ENCODE measurements at places on chromosomes 12 and 14. TPM values are rescaled to one million over a fixed set of nuclear protein-coding genes. Genes with fewer than 3 reads are reported as not detected.

- H3K27ac ChIP-seq = no peak overlapping the region
- H3K27me3 ChIP-seq = no peaks in the 10 kb centered on the region
- H3K4me3 ChIP-seq = no peak overlapping the region
- H3K36me3 ChIP-seq = no peaks in the 10 kb centered on the region
- DNase-seq = no peak
- no peaks in the 10 kb centered on the region for H3K4me1 ChIP-seq
These were observed 232.4 kb downstream of the AKAP6 start for GRCh38 chr14:32561520-32561919.

DNA sequence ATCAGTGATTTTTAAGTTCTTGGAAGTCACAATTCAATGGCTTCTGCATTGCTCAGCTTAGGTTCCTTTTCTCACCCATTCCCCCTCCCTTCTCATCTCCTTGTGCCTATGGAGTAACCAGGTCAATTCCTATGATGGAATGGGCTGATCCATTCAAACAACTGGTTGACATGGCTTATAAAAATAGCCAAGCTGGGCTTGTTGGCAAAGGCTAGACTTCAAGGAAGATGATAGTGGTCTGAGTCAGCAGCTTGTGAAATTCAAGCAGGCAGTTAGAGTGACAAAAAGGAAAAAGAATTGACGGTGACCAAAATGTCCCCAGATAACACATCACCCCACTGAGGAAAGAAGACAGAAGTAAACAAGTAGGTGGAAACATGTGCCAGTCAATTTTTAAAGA lies 119.9 kb upstream of the PCED1B start:
- no peak overlapping the region for H3K27ac ChIP-seq
- H3K4me3 ChIP-seq = no peak overlapping the region
- no peaks in the 10 kb centered on the region for H3K36me3 ChIP-seq
- no peaks in the 10 kb centered on the region for H3K27me3 ChIP-seq

DNA sequence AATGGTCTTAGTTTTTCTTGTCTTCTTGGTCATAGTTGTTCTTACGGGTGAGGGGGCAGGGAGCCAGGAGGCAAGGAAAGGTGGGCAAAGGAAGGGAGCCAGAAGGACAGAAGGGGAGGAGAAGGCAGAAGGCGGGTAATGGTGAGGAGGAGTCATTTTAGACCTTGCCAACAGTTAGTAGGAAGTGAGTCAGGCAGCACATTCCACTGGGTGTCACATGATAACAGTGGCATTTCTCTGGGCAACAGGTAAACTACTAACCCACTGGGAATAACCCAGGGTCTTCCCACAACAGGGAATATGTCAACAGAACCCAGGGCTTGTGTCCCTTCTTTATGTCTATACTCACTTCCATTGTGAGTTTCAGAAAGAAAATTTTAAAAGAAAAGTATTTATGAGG lies 127.6 kb downstream of the SLC8A3 start:
- peaks cover 2% of the 10 kb centered on the region for H3K27me3 ChIP-seq
- H3K4me1 ChIP-seq = no peaks in the 10 kb centered on the region
- DNase-seq = no peak
- H3K36me3 ChIP-seq = no peaks in the 10 kb centered on the region
- H3K4me3 ChIP-seq = no peak overlapping the region

- H3K36me3 ChIP-seq = peaks cover 12% of the 10 kb centered on the region
- no peaks in the 10 kb centered on the region for H3K4me1 ChIP-seq
- no peak overlapping the region for H3K27ac ChIP-seq
- no peak for DNase-seq
- no peaks in the 10 kb centered on the region for H3K27me3 ChIP-seq
These were observed 55.4 kb downstream of the UBR7 start for GRCh38 chr14:93262446-93262845.

DNA sequence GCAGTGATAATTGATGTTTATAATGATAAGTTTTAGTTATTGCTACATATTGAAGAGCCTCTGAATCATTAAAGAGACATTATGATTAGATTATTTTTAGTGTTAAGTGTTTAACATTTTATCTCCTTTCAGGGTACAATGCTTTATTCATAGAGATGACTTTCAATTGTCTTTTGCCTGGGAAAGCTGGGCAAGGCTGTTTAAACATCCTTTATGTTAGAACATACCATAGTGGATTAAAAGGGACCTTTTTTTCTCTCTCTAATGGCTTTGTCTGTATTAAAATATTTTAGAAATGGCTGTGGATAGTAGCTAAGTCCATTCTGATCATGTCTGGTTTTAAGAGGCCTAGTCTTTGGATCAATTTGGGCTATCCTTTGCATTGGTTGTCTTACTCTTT lies 427.5 kb upstream of the MIS18BP1 start:
- no peak for DNase-seq
- no peaks in the 10 kb centered on the region for H3K4me1 ChIP-seq
- H3K27me3 ChIP-seq = no peaks in the 10 kb centered on the region
- no peaks in the 10 kb centered on the region for H3K36me3 ChIP-seq
- H3K27ac ChIP-seq = no peak overlapping the region

DNA sequence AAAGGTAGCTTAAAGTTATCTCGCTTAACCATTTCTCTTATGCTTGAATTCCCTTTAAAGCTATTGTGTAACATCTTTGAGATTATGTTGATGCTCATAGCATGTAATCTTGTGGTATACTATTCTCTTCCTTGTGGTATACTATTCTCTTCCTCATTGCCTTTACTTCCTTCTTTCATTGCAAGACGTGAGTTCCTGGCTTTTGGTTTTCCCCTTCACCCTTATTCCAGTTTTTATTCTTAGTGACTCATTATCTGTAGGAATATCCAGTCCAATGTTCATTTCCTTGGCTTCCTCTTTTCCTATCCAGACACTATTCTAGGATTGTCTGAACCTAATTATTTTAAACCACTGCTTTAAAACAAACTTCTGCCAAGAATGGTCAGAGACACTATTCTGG lies 564.0 kb downstream of the CCER1 start:
- H3K27ac ChIP-seq = no peak overlapping the region
- no peak overlapping the region for H3K4me3 ChIP-seq
- no peaks in the 10 kb centered on the region for H3K27me3 ChIP-seq
- H3K36me3 ChIP-seq = no peaks in the 10 kb centered on the region

DNA sequence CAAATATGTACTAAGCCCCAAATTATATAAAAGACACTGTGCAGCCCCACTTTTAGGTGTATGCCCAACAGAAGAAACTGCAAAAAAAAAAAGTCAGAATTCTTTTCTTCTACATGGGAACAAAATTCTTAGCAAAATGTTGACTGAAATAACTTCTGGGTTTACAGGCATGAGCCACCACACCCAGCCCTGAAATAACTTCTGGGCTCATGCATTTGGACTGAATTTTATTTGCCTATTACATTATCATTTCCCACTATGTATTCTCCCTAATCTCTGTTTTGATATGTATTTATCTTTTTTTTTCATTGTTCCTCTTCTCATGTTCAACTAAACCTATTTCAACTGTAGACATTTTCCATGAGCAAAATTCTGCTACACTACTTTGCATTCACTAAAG lies 169.2 kb downstream of the GRIN2B start:
- H3K36me3 ChIP-seq = no peaks in the 10 kb centered on the region
- no peaks in the 10 kb centered on the region for H3K4me1 ChIP-seq
- H3K4me3 ChIP-seq = no peak overlapping the region

RERG gene
- polyA plus RNA-seq = not detected

IRF9 gene
- polyA plus RNA-seq = 191 TPM

KLRG1 gene
- 3.7 TPM for polyA plus RNA-seq

All from B cell (primary cell).